ENCODE measurements at places on chromosomes 3 and 15.

DNA sequence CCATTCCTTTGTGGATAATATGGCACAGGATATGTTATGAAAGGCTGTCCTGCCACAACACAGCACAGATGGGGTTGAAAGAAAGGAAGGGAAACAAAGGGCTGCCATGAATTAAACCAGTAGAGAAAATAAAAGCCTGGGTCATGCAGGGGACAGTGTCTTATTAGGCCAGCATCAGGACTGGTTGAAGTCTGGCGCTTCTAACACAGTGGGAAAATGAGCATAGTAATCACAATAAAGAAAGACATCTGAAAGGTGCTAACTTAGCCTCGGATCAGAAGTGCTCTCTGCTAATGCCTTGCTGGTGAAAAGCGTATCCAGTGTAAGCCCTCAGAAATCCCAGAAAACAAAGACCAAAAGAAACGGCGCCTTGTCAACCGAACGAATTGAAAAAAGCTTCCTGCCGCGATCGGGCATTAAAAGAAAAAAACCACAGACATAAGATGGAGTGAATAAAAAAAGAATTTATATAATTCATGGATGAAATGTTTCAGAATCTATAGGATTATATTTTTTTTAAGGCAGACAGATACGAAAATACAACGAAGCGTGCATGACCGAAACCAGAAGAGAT lies 566 bp upstream of the MKRN3 start:
- no peak for DNase-seq

GRCh38 chr15:92339361-92339760 lies 54.3 kb upstream of the ST8SIA2 start:
- no peak for DNase-seq

DNA sequence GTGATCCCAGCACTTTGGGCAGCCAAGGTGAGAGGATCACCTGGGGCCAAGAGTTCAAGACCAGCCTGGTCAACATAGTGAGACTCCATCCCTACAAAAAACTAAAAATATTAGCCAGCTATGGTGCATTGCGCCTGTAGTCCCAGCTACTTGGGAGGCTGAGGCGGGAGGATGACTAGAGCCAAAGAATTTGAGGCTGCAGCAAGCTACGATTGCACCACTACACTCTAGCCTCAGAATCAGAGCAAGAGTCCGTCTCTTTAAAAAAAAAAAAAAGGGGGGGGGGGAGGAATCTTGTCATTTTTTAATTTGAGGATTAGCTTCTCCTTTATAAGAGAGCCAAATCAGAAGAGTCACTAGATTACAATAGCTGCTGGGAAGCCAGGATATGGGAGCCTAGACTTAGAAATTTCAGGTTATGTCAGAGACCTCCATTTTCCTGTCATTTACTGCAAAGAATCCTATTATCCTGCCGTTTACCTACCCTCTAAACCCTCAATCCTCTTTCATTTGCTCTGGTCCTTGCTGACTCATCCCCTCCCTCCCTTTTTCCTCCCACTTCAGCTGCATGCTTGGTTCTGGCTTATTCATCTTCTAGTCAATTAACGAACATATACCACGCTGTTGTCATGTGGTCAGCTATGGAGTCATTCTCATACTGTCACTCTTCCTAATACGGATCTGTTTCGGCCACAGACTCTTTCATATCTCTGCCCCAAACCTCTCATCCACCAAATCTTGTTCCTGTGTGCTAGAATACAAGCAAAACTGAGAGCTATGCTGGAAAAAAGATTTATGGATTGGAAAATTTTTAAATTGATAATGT lies 83.8 kb upstream of the PPIB start:
- peak; percentile 72 for DNase-seq

- peak; percentile 40 for DNase-seq
These were observed 10.0 kb downstream of the ARMC8 start for GRCh38 chr3:138197058-138197457.

GRCh38 chr15:49589030-49589429 lies 31.6 kb downstream of the FAM227B start:
- peak; percentile 3 for DNase-seq

- no peak for DNase-seq
These were observed 147.3 kb upstream of the CDIN1 start for GRCh38 chr15:36432161-36432560.

DNA sequence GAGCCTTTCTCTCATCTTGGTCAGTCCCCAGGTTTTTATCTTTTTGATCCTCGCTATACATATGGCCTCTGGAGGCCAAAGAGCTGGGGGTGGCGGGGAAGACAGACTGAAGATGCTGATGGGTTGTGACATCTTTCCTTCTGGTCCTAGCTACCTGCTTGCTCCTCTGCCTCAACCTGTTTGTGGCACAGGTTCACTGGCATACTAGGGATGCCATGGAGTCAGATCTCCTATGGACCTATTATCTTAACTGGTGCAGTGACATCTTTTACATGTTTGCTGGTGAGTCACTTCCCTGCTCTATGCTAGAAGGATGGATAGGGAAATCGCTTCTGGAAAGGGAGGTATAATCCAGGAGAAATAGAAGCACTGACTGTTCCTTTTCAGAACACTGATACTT lies 8.8 kb downstream of the TMEM202 start:
- no peak for DNase-seq

DNA sequence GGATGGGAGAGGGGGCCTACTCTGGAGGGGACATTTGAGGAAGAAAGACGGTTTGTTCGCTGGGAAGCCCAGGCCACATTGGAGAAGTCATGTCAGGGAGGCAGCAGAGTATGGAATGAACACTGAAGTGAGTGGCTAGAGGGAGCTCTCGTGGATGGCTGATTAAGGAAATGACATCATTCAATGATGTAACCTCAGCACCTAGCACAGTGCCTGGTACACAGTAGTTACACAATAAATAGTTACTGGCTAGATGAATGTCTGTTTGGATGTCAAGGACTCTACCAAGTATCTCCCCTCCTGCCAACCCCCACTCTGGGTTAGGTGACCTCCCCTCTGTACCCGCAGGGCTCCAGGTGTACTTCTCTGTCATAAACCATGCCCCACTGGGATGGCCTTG lies 121.1 kb downstream of the CLSTN2 start:
- no peak for DNase-seq

- DNase-seq: no peak
These were observed 135.6 kb downstream of the SOX2 start for GRCh38 chr3:181847276-181847675.

- DNase-seq: no peak
These were observed 30.7 kb downstream of the NR1I2 start for GRCh38 chr3:119812491-119813058.

DNA sequence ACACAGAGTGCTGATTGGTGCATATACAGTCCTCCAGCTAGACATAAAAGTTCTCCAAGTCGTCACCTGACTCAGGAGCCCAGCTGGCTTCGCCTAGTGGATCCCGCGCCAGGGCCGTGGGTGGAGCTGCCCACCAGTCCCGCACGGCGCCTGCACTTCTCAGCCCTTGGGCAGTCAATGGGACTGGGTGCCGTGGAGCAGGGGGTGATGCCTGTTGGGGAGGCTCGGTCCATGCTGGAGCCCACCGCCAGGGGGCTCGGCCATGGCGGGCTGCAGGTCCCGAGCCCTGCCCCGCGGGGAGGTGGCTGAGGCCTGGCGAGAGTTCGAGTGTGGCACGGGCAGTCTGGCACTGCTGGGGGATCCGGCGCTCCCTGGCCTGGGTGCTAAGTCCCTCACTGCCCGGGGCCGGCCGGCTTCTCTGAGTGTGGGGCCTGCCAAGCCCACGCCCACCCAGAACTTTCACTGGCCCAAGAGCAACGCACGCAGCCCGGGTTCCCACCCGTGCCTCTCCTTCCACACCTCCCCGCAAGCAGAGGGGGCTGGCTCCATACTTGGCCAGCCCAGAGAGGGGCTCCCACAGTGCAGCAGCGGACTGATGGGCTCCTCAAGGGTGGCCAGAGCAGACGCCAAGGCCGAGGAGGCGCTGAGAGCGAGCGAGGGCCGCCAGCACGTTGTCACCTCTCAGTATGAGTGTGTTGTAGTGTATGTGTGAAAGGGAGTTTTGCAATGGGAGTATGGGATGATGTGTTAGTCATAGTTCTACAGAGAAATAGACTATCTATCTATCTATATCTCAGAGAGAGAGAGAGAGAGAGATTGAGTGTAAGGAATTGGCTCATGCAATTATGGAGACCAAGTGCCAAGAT lies 69.0 kb downstream of the UBE2E2 start:
- peak; percentile 31 for DNase-seq

DNA sequence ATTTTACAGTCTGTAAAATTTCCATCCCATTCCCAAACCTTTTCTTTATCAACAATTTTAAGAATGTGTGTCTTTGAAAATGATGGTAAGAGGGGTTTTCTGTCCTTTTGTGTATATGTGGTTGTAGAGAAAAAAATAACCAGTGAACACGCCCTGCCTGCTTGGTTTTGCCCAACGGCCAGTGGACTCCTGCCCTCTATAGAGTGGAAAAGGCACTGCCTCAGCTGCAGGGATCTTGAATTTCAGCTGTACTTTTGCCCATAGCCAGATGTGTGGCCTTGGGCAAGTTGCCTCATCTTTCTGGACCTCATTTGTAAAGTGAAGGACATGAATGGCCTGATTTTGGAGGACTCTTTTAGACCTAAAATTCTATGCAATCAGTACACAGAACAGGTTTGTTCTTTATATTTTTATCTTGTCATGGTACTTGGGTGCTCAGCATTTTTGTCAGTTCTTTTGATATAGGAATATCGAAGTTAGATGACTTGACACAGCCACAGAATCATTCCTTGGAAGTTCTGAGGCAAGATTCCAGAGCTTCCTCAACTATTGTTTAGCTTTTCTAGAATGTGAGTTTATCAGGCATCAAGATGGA lies 81.0 kb downstream of the CLDN11 start:
- DNase-seq: peak; percentile 88

GRCh38 chr15:64915518-64916227 lies 4.0 kb downstream of the ANKDD1A start:
- no peak for DNase-seq

DNA sequence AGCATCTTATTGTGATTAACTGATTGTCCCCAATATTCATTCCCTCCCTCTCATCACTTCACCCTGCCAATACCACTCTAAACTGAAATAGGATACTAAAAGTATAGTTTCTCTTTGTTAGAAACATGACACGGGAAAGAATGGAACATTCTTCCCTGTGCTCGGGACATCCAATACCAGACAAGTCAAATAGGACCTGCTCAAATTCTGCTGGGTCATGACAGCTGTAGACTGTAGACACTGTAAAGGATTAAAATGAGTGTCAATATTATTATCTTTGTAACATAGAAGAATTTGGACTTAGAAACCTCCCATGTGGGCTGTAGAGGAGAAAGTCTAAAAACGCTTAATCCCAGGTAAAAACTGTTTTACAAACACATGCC lies 315.0 kb upstream of the NR2E3 start:
- DNase-seq: no peak

DNA sequence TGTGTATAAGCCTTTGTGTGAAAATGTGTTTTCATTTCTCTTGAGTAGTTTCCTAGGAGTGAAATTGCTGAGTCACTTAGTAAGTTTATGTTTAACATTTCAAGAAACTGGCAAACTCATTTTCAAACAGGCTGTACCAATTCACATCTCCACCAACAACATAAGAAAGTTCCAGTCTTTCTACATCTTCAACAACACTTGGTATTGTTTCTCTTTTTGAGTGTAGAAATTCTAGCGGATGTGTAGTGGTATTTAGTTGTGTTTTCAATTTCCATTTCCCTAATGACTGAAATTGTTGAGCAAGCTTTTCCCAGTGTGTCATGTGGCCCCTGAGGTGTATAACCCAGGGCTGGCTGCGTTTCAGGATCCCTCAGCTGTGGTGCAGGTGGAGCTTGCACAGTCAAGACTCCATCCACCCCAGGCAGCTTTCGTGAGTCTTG lies 258.5 kb downstream of the PDCD6IP start:
- DNase-seq: peak; percentile 47

DNA sequence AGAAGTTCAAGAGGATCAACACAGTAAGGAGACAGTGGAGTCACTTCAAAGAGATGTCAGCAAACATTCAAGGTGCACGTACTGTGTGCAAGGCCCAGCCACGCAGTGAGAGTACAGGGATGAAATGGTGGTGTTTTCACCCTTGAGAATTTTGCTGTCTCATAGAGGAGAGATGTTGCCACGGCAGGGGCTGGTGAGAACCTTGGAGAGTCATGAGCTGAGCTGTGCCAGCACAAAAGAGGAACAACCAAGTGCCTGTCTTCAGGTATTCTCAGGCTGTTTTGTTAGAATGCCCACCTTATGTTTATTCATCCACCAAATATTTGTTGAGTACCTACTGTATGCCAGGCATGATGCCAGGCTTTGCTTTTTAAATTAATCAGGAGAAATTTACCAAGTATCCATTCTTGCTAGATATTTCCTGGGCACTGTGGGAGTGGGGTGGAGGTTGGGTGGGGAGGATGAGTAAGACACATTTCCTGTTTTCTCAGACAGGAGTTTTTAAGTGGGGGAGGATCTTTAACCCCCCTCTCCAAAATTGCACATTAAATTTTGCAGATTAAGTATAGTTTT lies 72.6 kb downstream of the SLC6A11 start:
- no peak for DNase-seq

DNA sequence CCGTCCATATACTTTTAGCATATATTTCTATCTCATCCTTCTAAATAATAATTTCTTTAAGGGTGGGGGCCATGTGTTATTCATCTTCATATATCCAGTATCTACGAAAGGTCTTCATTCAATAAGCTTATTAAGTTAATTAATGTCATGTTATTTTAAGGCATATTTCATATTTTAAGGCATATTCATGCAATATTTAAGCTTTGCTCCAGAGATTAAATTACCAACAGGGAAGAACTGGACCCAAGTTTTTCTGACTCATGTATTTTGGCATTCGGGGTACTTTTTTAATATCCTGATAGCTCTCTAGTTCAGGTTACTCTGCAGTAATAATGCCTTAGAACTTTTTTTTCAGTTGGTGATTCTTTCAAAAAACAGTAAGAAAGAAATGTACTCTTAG lies 27.4 kb downstream of the PHC3 start:
- DNase-seq: peak; percentile 70

DNA sequence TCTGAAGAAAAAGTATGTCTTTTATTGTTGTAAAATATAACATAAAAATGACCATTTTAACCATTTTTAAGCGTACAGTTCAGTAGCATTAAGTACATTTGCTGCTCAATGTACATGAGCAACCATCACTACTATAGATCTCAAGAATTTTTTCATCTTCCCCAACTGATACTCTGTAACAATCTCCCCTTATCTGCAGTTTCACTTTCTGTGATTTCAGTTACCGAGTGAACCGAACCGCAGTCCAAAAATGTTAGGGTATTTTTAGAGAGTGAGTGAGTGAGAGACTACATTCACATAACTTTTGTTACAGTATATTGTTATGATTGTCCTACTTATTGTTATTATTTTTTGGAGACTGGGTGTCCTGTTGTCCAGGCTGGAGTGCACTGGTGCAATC lies 9.0 kb upstream of the SLC25A26 start:
- peak; percentile 10 for DNase-seq

- DNase-seq: no peak
These were observed 13.1 kb upstream of the USP3 start for GRCh38 chr15:63491116-63491827.

All from fibroblast of the aortic adventitia (primary cell).